Cerebellar cortex (tissue), 1 donor: ENCODE measurements at places on chromosomes 2 and 18.

- DNase-seq = peak; percentile 84
Measured at GRCh38 chr18:50044402-50044801, 150.5 kb downstream of the MYO5B start.

DNA sequence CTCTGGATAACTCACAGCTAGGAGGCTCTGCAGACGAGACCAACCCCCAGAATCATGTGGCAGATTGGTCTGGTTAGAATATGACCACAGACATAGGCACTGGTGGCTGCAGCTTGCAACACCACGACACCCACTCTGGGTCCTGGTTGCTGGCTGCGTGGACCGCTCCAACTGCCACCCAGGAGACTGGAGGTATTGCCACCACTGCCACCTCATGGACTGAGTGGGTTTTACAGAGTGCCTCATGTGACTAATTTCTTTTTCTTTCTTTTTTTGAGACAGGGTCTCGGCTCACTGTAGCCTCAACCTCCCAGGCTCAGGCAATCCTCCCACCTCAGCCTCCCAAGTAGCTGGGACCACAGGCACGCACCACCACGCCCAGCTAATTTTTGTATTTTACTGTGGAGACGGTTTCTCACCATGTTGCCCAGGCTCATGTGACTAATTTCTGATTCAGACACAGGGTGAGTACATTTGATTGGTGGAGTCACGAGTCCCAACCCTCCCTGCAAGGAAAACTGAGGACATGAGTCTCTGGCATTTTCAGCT lies 29.9 kb upstream of the NT5DC4 start:
- peak; percentile 48 for DNase-seq

DNA sequence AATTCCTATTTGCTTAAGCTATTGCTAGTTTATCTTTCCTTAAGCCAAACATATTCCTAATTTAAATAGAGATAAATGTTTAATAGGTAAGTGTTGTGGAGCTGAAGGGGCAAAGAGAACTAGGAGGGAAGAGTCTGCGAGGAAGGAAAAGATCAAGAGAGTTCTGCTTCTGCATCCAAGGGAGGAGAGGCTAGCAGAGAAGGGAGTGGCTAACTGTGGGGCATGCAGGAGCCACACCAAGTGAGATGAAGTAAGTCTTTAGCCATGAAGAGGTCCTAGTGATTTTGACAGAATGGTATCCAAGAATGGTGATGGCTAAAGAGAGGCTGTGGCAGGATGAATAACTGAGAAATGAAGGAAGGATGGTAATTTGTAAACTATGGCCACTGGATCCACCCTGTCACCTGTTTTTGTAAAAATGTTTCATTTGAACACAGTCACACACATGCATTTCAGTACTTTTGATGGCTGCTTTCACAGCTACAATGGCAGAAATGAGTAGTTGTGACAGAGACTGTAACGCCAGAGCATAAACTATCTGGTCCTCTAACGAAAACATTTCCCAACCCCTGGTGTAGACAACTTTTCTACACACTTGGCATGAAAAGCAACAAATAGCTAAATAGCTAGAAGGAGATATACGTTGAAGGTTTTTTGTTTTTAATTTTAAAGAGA lies 15.6 kb downstream of the TPGS2 start:
- no peak for DNase-seq

- no peak for DNase-seq
Measured at GRCh38 chr2:24304098-24304497, 56.2 kb downstream of the ITSN2 start.

DNA sequence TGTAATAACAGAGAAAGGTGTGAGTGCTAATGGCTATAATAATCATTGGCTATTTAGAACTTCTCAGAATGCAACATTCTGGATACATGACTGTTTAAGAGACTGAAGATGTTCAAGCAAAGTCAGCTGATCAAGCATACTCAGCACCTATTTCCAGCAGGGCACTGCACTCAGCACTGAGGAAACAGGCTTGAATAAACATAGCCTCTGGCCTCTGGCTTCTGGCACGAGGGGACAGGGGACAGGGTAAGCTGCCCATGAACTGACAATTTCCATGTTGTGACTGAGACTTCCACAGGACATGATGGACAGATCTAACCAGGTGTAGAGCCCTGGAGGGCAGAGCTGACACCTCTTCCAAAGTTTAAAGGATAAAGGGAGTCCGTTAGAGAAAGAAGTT lies 1.3 kb downstream of the MARCO start:
- DNase-seq = no peak

GRCh38 chr2:12244070-12244469 lies 472.7 kb upstream of the TRIB2 start:
- DNase-seq = no peak

DNA sequence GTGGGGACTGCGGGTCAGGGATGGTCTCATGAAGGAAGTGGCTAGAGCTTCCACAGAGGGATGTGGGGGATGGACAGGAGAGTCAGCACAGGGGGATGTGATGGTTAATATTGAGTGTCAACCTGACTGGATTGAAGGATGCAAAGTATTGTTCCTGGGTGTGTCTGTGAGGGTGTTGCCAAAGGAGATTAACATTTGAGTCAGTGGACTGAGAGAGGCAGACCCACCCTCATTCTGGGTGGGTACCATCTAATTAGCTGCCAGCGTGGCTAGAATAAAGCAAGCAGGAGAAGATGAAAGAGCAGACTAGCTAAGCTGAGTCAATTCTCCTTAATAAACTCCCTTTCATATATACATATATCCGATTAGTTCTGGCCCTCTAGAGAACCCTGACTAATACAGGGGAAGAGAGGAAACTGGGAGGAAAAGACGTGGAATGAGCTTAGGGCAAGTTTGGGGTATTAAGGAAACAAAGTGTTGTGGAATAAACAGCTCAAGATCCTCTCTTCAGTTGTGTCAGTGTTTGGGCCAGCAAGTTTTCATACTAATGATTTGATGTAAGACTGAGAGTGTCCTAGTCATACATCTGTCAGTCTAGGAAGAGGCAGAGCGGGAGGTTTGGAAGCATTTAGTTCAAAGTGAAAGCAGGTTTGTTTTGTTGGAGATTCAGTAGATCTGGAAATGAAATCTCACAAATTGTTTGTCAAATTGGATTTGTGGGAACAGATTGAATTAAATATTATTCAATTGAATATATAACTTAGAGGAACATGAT lies 135.2 kb upstream of the NT5C1B start:
- no peak for DNase-seq

- DNase-seq = no peak
Measured at GRCh38 chr2:2703172-2703571, 372.1 kb upstream of the MYT1L start.

- no peak for DNase-seq
Measured at GRCh38 chr2:20880221-20880771, 57.4 kb upstream of the LDAH start.

GRCh38 chr2:23283653-23284052 lies 101.3 kb upstream of the KLHL29 start:
- DNase-seq = no peak

GRCh38 chr2:177335917-177336450 lies 56.6 kb upstream of the AGPS start:
- peak; percentile 22 for DNase-seq

GRCh38 chr2:155692106-155692505 lies 640.4 kb downstream of the NR4A2 start:
- DNase-seq = no peak

- DNase-seq = no peak
Measured at GRCh38 chr18:22165049-22165602, 4.3 kb upstream of the GATA6 start.

- no peak for DNase-seq
Measured at GRCh38 chr2:109213646-109214433, 84.8 kb downstream of the SH3RF3 start.
